Frontal cortex (tissue), 4 donors: ENCODE measurements at places on chromosomes 13 and 19. TPM values are rescaled to one million over a fixed set of nuclear protein-coding genes. Genes with fewer than 3 reads are reported as not detected.

Gene IL12RB1
- 0.41 TPM for total RNA-seq

Gene ZNF101
- total RNA-seq, result 13.5 TPM

Gene MBD3L2
- total RNA-seq, result not detected

Gene ZNF649
- 41.2 TPM for total RNA-seq

Gene DCUN1D2
- total RNA-seq, result 11.8 TPM

Gene ELSPBP1
- total RNA-seq, result not detected

Gene GZMM
- total RNA-seq, result 0.41 TPM

Gene EPS8L1
- 2.9 TPM for total RNA-seq

Gene FRY
- 55.4 TPM for total RNA-seq

Gene TBXA2R
- total RNA-seq, result 0.41 TPM

Gene FAM216B
- total RNA-seq, result 0.41 TPM

Gene AZU1
- total RNA-seq, result 0.41 TPM

Gene PRTN3
- total RNA-seq, result 1.2 TPM

Gene DKKL1
- total RNA-seq, result 1.2 TPM

Gene PABPC3
- total RNA-seq, result 0.41 TPM

Gene MAP4K1
- total RNA-seq, result 1.2 TPM

Gene ATP8B3
- not detected for total RNA-seq

Gene WASF3
- 20.4 TPM for total RNA-seq

Gene LILRB5
- under 0.01 TPM for total RNA-seq

Gene CUL4A
- 61.6 TPM for total RNA-seq

Gene RGCC
- 17.1 TPM for total RNA-seq

Gene GRIN2D
- total RNA-seq, result 2.9 TPM

Gene SKA3
- 16.3 TPM for total RNA-seq

Gene VWA8
- total RNA-seq, result 49.3 TPM

Gene KLK4
- total RNA-seq, result not detected

Gene TJP3
- total RNA-seq, result not detected

Gene ATP4A
- total RNA-seq, result not detected

Gene CD22
- not detected for total RNA-seq

Gene SIGLEC12
- not detected for total RNA-seq

Gene ZMYM5
- total RNA-seq, result 33.0 TPM

Gene ZNF574
- 13.5 TPM for total RNA-seq

Gene CEACAM1
- not detected for total RNA-seq

Gene PRODH2
- not detected for total RNA-seq

Gene ZFR2
- total RNA-seq, result 4.1 TPM

Gene SULT2A1
- not detected for total RNA-seq

Gene GRAMD1A
- total RNA-seq, result 29.3 TPM

Gene PTBP1
- 28.1 TPM for total RNA-seq

Gene CYP2S1
- 0.41 TPM for total RNA-seq

Gene LMO7
- total RNA-seq, result 118 TPM

Gene PIN1
- 67.3 TPM for total RNA-seq

Gene HMGB1
- 199 TPM for total RNA-seq

Gene ANGPTL8
- not detected for total RNA-seq

Gene CGB7
- not detected for total RNA-seq

Gene NEK5
- total RNA-seq, result 0.82 TPM

Gene B3GLCT
- total RNA-seq, result 22.4 TPM

Gene N4BP2L1
- total RNA-seq, result 8.2 TPM

Gene C1QTNF9B
- total RNA-seq, result 0.41 TPM

Gene CGB8
- not detected for total RNA-seq

Gene NKPD1
- total RNA-seq, result 1.2 TPM

Gene SMIM24
- not detected for total RNA-seq
